ENCODE measurements at places on chromosomes 6 and 20.
A peak's percentile ranks its signal among the peaks of the same experiment; 100 is the strongest.

- DNase-seq, result no peak
Observed at GRCh38 chr6:25218346-25218745, 60.8 kb upstream of the CARMIL1 start.

DNA sequence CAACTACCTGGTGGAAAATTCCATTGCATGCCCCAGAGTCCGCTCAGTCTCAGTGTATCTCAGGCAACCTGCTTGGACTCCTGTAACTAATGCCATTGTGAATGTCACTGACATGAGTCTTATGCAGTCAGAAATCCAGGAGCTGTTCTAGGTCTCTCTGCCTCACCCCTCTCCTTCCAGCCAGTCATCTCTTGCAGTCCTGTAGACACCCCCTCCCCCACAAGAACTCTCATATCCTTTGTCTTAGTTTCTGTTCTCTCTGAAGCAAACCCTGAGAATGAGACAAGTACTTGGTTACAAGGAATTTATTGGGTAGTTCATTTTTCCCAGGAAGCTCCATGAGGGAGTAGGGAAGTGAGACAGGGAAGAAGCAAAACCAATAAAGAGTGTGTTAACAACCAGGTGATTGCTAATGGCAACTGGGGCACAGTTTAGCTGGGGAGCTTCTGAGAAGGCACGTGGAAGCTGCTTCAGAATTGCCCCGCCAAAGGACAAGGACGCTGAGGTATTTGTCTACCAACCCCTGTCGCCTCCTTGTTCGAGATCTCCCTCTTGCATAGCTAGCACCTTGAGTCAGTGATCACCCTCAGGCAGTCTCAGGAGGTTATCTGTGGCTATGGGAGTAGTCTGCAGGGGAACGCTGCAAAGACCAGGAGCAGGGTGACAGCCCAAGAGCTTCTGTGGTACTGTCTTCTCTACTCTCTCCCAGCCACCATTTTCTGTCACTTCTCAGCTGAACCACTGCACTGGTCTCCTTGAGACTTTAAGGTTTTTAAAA is 911.4 kb upstream of the FLRT3 start:
- no peak for DNase-seq

GRCh38 chr6:1313767-1314503 is 2.0 kb downstream of the FOXQ1 start:
- no peak for DNase-seq

DNA sequence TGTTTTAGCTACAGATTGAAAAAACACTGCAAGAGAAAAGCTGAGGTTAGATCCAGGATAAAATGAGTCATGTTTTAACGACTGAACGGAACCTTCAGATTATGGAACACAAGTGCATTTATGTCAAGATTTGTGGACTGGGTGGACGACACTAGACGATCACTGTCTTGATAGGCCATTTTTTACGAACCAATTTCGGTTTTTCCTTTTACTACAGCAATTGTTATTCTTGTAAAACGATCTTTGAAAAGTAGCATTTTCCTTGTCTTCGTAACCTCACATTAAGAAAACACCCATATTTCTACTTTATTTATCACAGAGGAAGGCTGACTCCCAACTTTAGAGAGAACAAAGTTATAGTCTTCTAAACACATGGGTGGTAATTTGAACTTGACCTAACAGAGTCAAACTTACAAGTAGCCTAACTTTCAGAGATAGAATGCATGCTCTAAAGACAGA is 294.2 kb upstream of the TCF21 start:
- no peak for DNase-seq

DNA sequence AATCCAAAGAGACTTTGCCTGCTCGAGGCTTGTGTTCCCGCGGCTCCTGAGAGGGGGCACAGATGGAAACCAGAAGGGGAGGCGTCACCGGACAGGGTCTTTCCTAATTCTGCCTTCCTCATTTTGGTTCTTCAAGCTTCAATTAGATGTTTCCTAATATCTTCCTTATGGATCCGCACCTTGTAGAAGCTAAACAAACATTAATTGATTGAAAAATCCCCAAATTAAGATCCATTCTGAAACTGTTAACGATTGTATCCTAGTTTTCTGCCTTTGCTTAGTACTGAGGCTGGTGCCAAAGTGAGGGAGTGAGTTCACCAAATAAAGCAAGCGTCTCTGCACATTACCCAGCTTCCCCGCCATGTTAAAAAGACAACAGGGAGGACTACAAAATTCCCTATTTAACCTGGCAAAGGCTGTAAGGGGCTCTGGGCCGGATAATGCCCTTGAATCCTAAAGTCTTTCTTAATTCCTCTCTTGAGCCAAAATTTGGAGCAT is 123.2 kb downstream of the GPX5 start:
- DNase-seq, result no peak

GRCh38 chr6:84466511-84466910 is 239.1 kb upstream of the CEP162 start:
- DNase-seq, result no peak

GRCh38 chr20:2983508-2983907 is 59.9 kb upstream of the GNRH2 start:
- no peak for DNase-seq

- no peak for DNase-seq
Observed at GRCh38 chr6:22199771-22200170, 97.1 kb downstream of the PRL start.

DNA sequence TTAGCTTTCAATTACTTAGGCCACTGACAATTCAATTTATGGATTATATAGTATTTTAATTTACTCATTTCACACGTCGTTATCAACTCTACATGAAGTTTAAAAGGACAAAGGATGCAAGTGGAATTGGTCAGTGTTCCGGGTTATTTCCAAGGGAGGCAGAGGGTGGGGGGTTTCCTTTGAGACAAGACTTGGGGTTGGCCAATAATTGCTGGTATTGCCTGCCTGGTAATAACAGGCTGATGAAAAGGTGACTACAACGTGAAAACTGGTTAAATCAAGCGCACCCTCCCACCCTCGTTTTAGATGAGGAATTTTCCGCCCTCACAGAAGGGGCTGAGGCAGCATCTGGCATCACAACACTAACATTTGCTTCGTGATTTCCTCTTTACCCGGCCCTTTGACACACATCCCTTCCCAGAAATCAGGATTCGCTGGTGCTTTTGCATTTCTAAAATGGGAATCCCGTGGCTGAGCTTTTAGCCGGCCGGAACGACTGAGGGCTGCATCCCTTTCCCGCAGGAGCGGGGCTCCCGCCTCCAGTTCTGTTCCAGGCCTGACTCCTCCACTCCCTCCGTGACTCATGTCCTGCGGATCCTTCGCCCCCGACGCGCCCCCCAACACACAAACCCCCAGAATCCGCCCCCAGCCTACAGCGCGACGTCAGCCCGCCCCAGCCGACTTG is 999 bp upstream of the PIM1 start:
- DNase-seq, result no peak

DNA sequence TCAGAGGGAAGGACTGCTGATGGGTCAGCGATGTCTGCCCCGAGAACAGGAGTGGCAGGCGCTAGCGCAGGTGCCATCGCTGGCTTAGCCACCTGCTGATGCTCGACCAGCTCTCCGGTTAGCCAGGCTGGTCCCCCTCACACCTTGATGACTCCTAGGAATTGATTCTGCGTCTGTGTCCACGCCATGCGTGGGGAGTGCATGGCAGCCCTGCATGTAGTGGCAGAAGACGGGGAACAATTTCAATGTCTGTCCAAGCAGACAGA is 6.7 kb downstream of the SS18L1 start:
- DNase-seq, result no peak

DNA sequence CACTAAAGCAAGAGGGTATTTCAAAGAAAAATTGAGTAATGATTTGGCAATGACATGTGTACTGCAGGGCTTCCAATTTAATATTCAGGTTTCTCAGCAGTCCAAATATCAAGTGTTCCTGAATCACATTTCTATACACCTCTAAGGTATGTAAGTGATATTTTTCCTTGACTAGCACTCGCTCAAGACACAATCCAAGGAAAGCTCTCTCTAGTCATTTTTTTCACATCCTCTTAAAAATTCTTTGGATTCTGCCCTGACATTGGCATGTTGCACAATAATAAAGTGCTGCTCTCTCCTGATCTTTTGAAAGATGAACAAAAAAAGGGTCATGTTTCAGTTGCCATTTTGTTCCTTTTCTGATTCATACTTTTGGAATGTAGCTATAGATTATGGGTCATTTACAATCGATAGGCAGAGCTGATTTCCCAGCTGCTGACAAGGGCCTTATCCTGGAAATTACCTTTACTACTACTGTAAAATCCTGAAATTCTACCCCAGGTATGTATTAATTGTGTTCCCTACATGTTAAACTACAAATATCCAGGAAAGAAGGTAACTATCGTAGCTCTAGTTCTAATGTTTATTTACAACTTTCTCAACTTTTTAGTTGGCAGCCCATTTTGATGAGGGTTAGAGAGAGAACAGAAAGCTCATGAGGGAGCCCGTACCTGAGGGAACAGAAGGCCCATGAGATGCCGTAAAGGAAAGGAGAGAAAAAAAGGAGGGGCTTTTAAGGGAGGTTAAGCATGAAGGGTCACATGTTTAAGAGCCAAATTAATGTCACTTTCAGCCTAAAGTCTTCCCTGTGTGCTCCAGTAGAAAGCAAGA is 22.2 kb upstream of the ADGRG6 start:
- no peak for DNase-seq

GRCh38 chr6:116840091-116840490 is 11.2 kb upstream of the GPRC6A start:
- peak; percentile 34 for DNase-seq

DNA sequence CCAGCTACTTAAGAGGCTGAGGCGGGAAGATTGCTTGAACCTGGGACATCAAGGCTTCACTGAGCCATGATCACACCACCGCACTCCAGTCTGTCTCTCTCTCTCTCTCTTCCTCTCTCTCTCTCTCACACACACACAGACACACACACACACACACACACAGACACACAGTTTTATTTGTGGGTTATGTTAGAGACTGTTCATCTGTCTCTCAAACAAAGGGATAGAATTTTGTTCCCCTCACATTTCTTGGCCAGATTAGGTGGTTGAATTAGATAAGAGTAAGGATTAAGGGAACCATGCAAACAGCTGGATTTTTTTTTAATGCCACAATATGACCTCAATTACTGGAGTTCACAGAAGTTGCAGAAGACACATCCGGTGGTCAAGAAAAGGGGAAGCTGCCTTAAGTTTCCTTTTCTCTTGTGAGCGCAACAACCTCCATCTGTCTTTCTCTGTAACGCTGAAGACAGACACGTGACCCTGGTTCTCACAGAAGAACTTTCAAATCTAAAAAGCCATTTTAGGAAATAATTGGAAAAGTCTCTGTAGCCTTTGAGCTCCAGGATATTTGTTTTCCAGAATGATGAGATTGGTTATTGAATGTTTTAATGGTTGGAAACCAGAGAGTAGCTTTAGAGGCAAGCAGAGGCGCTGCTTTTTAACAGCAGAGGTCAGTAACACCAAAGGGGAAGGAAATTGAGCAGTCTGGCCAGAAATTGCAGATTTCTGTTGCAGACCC is 32.9 kb upstream of the LGSN start:
- peak; percentile 88 for DNase-seq

DNA sequence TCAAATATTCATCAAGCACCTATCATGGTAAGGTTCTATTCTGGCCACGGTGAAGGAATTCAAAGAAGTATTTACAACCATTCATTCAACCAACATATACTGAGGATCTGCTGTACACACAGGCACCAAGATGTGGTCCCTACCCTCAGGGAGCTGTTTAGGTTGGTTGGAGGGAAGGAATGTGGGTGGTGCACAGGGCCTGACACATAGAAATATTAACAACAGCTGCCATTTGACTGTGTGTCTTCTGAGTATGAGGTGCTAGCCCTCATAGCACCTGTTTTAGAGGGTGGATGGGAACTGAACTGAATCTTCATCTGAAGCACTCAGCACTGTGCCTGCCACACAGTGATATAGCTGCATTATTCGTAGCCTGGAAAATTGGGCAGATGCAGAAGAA is 7.3 kb downstream of the SNPH start:
- no peak for DNase-seq

GRCh38 chr6:130888246-130888645 is 61.0 kb downstream of the SMLR1 start:
- no peak for DNase-seq

DNA sequence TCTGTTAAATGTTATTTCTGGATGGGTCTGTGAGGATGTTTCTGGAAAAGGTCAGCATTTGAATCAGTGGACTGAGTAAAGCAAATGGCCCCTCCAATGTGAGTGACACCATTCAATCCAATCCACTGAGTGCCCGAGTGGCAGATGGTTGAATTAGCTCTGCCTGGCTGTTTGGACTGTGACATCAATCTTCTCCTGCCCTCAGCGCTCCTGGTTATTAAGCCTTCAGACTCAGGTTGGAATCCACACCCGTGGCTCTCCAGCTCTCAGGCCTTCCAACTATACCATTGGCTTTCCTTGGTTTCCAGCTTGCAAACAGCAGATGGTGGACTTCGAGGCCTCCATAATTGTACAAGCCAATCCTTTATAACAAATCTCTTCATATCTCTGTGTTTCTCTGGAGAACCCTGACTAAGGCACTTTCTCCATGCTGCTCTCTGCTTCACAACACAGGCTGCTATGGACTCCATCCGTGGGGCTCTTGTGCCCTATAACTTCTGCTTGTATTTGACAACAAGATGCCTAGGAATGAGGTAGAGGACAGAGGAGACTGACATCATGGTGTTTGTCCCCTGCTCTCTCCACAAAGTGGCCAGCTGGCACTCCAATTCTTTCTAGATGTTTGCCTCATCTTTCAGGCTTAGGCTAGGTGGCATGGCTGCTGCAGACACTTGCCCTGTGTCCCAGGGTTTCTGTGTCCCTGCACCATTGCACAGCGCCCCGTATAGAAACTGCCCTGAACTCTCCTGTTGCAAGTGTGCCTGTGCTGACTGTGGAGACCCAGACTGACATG is 4.8 kb upstream of the CSTL1 start:
- DNase-seq, result no peak

GRCh38 chr6:51857134-51857533 is 230.3 kb downstream of the PKHD1 start:
- no peak for DNase-seq

DNA sequence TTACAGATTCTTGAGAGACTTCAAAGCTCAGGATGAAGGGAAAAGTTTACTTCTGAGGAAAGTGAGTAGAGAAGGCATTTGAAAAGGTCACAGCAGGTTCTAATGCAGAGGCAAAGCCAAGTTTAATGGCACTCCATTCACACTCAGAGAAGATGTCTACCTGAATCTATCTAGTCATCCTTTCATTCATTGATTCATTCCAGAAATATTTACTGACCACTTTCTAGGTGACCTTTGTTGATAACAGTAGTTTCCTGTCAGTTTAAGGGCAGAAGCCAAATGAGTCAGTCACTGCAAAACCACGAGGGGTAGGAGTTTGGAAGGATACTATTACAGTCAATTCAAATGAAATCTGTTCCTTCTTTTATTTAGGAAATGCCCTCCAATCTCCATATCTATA is 30.8 kb downstream of the FBXO5 start:
- DNase-seq, result no peak

GRCh38 chr6:140462453-140463311 is 1088.2 kb upstream of the CITED2 start:
- peak; percentile 10 for DNase-seq
